ENCODE measurements at places on chromosomes 7 and 10.

DNA sequence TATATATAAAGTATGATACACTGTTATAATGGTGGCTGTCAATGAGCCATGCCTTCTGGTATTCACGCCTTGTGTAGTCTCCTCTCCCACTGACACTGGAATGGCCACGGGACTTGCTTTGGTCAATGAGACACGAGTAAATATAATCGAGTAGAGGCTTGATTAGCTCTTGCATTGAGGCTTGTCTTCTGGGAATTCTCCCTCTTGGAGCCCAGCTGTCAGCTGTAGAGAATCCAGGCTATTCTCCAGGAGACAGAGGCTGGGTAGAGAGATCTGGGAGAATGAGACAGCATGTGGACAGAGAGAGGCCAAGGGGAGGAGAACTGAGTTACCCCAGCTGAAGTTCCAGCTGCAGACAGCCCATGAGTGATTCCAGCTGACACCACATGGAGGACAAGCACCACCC is 25.2 kb upstream of the PLCE1 start:
- no peak for DNase-seq

DNA sequence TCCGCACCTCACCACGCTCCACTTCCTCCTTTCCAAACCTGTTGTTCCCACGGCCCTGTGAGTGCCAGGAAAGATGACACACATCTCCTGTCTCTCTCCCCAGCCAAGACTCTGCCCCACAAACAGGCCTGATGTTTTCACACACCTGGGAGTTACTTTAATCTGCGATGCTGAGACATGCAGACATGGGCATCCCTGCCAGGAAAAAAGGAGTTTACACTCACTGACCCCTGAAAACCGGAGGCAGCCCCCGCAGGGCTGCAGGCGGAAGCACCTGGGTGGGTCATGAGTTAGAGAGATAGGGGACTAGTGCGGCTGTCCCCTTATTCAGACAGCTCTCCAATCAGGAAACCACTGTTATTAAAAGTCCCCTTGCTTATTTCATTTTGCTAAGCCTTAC is 106.4 kb upstream of the CARD11 start:
- DNase-seq, result no peak

- DNase-seq, result no peak
These were observed 103.9 kb downstream of the WDFY4 start for GRCh38 chr10:48788554-48788953.

DNA sequence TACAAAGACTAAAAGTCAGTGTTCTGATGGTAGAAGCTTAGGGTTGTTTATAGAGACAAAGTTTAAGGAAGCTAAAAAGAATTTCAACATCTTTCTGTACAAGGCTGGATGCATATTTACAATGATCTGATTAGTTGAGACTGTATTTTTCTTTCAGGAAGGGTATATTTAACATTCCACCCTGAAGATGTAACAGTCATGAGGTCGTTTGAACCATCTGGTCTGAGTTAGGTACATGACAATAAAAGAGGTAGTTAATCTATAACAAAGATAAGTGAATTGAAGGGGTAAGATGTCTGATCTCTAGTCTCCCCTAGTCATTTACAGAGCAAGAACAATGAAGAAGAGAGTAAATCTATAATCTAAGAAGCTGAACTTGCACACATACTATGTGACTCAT is 821.2 kb downstream of the CNTNAP2 start:
- DNase-seq, result peak; percentile 20

Data from adipocyte (in vitro differentiated cells).